ENCODE measurements at places on chromosomes 2 and 18.
A peak's percentile ranks its signal among the peaks of the same experiment; 100 is the strongest.

GRCh38 chr2:191835539-191836350, 11.1 kb downstream of the CAVIN2 start:
- DNase-seq: no peak

- no peak for DNase-seq
Observed at GRCh38 chr2:73235315-73236028, 1.4 kb downstream of the CCT7 start.

DNA sequence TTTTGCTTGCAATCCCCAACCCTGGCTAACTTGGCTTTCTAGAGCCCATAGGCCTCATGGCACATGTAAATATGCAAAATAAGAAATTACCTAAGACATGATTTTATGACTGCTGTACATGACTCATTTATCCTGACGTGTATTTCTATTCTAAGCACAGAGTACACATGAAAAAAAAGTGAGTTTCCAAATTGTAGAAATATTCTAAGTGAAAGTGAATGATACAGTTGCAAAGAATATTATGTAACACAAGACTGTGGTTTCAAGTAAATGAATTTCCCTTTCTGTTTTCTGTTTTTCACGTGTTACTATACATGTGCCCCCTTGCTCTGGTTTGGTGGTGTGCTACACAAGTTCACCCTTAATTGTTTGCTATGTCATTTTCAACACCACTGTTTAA, 162.4 kb downstream of the LRP1B start:
- no peak for DNase-seq

- no peak for DNase-seq
Observed at GRCh38 chr18:48835119-48835518, 115.6 kb downstream of the SMAD7 start.

- DNase-seq: no peak
Observed at GRCh38 chr2:240393831-240394410, 41.5 kb upstream of the GPC1 start.

DNA sequence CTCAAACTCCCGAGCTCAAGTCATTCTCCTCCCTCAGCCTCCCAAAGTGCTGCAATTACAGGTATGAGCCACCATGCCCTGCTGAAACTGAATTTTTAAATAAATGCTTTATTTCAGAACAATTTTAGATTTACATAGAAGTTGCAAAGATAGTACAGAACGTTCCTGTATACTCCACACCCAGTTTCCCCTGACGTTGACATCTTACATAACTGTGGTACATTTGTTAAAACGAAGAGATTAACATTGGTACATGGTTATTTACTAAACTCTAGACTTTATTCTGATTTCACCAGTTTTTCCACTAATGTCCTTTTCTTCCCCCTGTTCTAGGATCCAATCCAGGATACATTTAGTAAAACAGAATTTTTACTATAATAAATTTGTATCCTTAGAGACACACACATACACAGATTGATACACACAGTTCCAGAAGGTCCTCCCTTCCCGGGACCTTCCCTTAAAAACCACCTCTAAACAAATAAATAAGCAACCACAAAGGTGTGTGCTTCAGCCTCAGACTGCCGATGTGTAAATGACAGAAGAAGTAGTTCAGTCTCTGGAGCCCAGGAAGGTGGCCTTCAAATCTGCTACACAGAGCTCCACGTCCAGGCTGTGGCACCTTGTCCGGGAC, 6.9 kb downstream of the NEU2 start:
- DNase-seq: no peak

DNA sequence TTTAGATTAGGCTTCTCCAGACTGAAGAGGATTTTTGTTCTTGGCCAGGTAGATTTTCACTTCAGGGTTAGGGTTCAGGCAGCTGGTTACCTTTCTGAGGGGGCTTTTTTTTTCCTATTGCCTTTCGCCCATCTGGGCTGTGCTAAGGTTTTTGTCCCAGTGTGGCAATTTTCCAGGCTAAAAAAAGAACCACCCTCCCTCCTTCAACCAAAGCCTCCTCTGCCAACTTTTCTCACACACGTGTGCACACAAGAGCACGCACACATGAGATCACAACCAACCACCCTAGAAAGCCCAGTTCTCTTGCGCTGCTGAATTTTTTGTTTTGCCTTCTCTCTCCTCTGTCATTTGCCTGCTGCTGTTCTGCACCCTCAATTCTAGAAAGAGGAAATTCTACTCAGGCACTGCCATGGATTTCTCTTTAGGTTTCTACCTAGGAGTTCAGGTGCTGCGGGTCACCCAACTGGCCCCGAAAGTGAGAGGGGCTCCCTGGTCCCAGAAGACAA, 8.5 kb upstream of the CXCR4 start:
- no peak for DNase-seq

GRCh38 chr2:137977790-137978189, 13.5 kb downstream of the HNMT start:
- DNase-seq: no peak

DNA sequence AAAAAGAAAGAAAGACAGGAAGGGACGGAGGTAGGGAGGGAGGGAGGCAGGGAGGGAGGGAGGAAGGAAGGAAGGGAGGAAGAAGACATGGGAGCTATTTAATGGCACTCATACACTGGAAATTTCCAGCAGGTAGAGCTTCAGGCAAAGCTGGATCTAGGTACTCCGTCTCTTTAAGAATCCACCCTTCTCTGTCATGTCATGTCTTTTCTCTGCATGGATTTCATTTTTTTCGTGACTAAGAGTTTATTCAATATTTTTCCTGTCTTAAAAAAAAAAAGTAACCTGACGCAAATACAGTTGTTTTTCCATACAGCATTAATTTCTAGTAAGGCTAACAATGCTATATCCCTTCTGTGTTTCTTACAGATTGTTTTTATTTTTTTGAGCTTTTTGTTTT, 56.3 kb upstream of the MCFD2 start:
- no peak for DNase-seq

DNA sequence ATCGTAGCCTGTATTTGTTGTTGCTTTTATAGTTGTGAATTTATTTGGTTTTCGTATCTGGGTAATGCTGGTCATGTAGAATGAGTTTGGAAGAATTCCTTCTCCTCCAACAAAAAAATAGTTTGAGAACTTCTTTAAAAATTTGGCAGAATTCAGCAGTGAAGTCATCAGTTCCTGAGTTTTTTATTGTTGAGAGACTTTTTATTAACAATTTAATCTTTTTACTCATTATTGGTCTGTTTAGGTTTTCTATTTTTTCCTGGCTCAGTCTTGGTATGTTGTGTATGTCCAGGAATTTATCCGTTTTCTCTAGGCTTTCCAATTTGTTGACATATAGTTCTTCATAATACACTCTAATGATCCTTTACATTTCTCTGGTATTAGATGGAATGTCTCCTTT, 1613.3 kb upstream of the PIK3C3 start:
- DNase-seq: no peak

GRCh38 chr18:58087928-58088690, 44.1 kb downstream of the NEDD4L start:
- no peak for DNase-seq

- no peak for DNase-seq
Observed at GRCh38 chr2:199348871-199349270, 108.9 kb downstream of the SATB2 start.

DNA sequence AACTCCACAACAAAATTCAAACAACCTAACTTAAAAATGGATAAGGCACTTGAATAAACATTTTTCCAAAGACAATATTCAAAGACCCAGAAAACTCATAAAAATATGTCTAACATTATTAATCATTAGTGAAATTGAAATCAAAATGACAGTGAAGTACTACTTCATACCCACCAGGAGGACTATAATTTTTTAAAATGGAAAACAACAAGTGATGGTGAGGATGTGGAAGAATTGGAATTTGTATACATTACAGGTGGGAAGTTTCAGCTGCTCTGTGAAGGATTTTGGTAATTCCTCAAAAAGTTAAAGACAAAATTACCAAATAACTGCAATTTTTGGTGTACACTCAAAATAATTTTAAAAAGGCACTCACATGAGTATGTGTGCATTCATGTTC, 920.0 kb downstream of the TDRD15 start:
- DNase-seq: no peak

- DNase-seq: no peak
Observed at GRCh38 chr2:48233005-48233404, 296.9 kb upstream of the STON1 start.

DNA sequence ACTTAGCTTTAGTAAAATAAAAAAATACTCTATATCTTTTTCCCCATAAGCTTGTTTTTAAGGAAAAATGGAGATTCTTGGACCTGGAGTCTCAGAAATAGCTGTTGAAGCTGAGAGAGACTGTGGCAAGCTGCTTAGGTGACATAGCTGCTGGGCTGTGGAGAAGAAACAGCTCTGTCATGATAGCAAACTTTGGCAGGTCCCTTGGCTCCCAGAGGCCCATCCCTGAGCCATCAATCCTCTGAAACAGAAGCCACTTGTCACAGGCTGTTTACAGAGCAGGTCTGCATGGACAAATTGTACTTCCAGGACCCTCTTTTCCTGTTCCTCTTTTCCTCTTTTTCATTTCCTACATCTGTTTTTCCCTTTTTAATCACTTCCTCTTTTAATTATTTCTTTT, 1370.1 kb upstream of the CRIM1 start:
- DNase-seq: no peak

DNA sequence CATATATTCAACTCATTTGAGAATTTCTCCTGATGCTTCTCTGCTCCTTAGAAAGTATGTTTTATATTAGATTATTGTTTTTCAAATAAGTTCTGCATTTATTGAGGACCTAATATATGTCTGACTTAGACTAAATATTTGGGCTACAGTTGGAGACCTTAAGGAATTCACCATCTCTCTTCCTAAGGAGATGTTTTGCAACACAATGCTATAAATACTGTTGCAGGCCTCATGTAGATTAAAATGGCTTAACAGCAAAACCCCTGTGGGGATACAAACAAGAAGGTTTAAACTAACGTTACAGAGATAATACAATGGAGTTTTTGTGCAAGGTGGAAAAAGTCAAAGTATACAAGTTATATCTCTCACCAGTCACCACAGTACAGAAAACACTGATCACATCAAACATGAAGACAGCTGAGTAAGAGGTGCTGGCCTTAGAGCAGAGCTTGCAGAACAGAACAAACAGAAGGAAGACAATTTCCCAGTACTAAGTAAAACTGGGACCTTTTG, 20.1 kb upstream of the BMPR2 start:
- no peak for DNase-seq

DNA sequence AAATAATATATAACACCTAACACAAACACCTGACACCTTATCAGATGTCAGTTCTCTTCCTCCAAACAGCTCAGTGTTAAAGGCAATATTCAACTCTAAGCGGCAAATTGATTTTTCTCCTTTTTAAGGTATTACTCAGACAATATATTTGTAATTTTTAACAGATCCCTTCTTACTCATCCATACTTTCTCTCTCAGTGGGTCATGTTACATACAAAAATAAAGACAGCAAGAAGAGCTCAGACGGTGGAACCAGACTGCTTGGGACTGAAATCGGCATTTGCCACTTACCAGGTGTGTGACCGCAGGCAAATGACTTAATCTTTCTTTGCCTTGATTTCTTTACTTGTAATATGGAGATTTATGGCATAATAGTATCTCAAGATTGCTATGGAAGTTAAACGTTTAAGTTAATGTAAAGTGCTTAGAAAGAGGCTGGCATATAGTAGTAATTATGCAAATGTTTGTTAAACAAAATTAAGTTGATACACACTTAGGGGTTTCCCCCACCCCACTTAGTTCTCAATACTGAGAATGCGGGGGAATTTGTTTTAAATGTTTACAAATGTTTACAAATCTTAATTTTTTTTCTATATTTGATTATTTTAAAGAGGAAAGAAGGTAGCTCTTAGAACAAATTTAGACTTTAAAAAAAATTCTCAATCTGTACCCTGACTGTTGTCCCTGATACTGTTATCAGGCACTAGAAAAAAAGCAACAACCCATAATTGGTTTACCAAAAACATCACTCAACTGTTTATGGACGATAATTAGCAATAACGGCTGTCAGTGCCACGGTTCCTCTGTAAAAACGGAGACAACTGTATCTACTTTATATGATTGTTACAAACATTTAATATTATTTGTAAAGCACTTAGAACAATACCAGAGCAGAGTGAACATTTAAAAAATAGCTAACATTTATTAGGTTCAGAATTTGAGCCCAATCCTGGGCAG, 25.6 kb downstream of the MAP3K2 start:
- no peak for DNase-seq

DNA sequence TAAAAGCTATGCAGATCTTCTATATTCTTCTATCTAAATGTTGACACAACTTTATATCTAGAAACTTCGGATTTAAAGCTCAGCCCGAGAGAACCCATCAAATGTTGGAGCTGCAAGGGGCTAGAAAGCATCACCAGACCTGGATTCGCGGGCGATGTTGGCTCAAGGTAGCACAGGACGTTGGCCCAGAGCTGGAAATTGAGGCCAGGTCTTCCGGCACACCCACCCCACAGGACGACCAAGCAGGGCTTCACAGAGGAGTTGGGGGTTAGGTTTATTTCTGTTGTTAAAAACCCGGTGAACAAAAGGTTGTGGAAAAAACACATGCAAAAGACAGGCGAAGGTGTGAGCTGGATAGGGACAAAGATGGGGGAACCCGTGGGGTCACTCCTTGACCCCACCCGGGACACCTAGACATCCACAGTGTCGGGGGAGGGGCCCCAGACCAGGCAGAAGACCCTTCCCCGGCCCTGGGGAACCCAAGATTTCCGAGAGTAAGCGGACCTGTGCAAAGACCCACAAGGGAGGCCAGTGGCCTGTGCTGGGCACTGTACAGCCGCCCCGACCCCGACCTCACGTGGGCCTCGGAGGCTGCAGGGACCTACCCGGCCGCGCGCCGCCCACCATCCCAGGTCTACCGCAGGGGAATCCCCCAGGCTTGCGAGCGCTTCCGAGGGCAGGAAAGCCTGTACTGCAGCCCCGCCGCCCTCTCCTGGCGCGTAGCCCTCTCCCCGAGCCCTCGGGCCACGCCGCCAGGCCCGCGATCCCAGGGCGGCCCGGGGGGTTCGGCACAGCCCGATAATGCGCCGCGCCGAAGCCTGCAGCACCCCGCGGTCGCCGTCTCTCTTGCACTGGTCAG, 1.8 kb upstream of the AGBL5 start:
- DNase-seq: peak; percentile 28

GRCh38 chr2:41410011-41410410, 637.8 kb upstream of the PKDCC start:
- no peak for DNase-seq

GRCh38 chr2:240401781-240402551, 33.5 kb upstream of the GPC1 start:
- DNase-seq: no peak

- no peak for DNase-seq
Observed at GRCh38 chr18:37222999-37223378, 342.6 kb downstream of the CELF4 start.

GRCh38 chr2:11767779-11768178, 21.3 kb downstream of the LPIN1 start:
- DNase-seq: no peak

- DNase-seq: no peak
Observed at GRCh38 chr2:110865188-110865587, 132.8 kb downstream of the ACOXL start.

Measured in stimulated activated CD8-positive, alpha-beta memory T cell treated with anti-CD3 and anti-CD28 coated beads, Interleukin-4, amount 100 ng/mL, for 1 hour (primary cell).